Mesothelial cell of epicardium (in vitro differentiated cells): ENCODE measurements at places on chromosomes 5 and 9.

- no peak for DNase-seq
Observed at GRCh38 chr9:94860678-94861588, 134.4 kb downstream of the AOPEP start.

DNA sequence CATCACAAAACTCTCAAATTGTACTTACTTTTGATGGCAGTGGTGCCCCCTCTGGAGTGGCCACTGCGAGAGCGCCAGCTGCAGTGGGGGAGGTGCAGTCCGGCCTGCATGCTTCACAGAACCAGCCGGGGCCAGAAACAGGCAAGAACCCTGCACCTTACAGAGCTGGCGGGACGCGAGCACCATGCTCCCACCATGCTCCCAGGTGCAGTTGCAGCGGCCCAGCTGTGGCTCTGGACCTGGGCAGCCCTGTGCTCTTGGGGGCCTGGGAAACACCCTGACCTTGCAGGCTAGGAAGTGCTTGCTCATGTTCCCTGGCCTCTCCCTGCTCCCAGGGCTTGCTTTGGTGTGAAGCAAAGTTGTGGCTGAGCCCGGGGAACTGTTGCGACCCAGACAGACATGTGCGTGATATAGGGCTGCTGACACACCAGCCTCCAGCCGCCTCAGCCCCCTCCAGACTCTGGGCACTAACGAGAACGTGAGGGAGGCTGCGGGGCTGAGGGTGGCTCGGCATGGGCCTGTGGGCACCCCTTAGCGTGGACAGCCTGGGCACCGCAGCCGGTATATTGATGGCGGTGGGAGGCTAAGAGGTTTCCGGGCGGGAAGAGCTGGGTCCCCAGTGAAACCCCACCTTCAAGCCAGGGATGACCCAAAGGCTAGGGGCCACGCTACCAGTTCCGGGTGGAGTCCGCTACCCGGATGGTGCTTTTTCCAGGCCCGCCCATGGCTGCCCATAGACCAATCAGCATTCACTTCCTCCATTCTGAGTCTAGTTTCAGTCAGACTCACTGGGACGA, 1809.9 kb upstream of the ACO1 start:
- no peak for DNase-seq

DNA sequence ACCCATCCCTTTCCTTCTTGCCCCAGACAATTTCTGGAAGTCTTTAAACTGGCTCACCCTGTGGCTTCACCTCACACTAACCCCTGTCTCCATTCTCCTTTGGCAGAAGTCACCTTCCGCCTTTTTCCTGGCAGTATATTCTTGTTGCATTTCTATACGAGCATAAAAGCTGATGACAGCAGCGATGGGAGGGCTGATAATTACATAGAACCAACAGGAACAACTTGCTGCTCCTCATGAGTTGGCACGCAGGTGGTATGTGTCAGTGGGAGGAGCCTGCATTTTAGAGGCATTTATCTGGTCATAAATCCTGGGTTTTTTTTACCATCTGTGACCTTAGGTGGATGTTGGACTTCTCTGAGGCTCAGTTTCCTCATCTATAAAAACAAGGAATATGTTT, 61.4 kb upstream of the CKMT2 start:
- DNase-seq, result no peak

DNA sequence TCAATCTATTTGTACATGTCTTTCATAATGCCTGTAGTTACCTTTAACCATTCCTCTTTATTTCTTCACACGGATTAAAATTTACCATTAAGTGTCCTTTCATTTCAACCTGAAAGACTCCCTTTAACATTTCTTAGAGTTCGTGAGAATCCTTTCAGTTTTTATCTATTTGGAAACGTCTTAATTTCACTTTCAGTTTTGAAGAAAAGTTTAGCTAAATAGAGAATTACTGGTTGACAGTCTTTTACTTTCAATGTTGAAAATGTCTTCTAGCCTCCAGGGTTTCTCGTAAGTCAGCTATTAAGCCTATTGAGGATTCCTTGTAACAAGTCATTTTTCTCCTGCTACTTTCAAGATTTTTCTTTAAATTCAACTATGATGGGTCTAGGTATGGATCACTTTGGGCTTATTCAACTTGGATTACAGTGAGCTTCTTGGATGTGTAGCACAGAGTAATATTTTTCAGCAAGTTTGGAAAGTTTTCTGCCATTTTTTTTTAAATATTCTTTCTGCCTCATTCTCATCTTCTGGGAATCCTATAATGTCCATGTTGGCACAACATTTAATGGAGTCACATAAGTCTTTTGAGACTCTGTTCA, 48.5 kb downstream of the RFX3 start:
- no peak for DNase-seq

- no peak for DNase-seq
Observed at GRCh38 chr9:93520523-93520922, 55.9 kb upstream of the PHF2 start.

- DNase-seq, result no peak
Observed at GRCh38 chr9:4618700-4619099, 43.4 kb upstream of the PLPP6 start.

- no peak for DNase-seq
Observed at GRCh38 chr9:107504585-107505455, 15.3 kb upstream of the KLF4 start.

GRCh38 chr5:110572729-110573128, 153.7 kb downstream of the TMEM232 start:
- no peak for DNase-seq

GRCh38 chr5:136799806-136800372, 434.5 kb upstream of the TRPC7 start:
- no peak for DNase-seq

DNA sequence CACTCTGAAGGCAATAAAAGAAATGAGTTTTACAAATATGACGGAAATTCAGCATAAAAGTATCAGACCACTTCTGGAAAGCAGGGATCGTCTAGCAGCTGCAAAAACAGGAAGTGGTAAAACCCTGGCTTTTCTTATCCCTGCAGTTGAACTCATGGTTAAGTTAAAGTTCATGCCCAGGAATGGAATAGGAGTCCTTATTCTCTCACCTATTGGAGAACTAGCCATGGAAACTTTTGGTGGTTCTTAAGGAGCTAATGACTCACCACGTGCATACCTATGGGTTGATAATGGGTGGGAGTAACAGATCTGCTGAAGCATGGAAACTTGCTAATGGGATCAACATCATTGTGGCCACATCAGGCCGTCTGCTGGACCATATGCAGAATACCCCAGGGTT, 93.5 kb upstream of the RGMB start:
- DNase-seq, result no peak

GRCh38 chr5:102742215-102742614, 12.9 kb upstream of the PAM start:
- no peak for DNase-seq

- DNase-seq, result peak; percentile 78
Observed at GRCh38 chr9:134325813-134326723, at the start of gene RXRA. RXRA (plus strand) TSS chr9:134326455; CDS start chr9:134326632, 177 bp downstream.

GRCh38 chr5:1195916-1196315, 5.5 kb upstream of the SLC6A19 start:
- DNase-seq, result no peak

DNA sequence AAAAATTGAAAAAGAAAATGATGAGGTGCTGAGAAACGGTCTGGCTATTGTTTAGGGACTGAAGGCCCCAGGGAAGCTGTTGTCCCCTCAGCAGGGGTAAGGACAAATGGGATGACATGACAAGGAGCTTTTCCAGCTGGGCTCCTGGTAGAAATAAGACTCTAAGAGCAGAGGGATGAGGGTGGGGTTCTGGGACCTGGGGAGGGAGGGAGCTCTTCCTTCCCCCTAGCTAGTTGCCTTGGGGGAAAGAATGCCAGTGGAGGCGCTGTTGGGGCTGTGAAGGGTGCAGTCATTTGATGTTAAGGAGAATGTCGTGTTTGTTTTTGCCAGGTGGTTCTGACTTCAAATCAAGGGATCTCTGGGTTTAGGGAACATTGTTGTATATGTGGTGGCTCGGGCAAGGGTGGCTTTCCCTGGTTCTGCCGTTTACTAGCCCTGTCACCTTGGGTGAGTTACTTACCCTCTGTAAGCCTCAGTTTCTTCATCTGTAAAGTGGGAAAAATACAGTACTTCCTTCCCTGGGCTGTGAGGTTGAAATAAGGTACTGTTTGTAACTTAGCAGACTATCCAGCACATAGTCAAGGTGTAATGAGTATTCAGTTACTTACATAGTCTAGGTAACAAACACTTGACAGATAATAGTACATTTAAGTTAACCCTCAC, 47.8 kb downstream of the WWC1 start:
- DNase-seq, result no peak

- DNase-seq, result no peak
Observed at GRCh38 chr9:137244486-137245449, 3.7 kb downstream of the TUBB4B start.

DNA sequence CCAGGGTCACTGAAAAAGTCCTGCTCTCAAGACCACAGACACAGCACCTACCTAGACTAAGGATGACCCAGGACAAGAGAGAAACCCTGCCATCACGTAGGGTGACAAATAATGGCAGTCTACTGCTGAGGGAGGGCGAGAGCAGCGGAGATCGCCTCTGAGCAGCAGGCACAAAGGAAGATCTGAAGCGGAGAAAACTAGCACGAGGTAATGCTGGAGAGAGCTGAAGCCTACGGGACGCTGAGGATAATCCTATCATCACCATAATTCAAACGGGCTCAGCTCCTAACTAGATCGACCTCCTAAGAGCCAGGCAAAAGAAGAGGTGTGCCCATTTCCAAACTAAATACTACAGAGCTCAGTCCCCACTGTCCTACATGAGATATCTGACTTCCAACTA, 41.3 kb downstream of the FBXO10 start:
- no peak for DNase-seq

DNA sequence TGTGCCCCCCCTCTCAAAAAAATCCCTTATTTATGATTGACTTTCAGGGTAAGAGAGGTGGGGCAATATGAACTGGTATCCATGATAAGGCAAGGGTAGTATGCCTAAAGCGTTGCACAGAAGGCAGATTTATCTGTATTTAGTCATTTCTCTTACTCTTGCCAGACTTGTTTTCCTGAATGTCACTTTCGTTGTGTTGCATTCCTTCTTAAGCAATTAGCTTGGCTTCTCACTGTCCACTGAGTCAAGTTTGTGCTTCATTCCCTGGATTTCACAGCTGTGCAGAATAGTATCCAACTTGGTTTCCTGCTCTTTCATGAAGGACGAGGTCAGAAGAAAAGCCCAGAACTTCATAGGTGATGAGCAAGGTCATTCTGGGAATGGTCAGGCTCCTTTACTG, 301.5 kb upstream of the ACTBL2 start:
- DNase-seq, result no peak

DNA sequence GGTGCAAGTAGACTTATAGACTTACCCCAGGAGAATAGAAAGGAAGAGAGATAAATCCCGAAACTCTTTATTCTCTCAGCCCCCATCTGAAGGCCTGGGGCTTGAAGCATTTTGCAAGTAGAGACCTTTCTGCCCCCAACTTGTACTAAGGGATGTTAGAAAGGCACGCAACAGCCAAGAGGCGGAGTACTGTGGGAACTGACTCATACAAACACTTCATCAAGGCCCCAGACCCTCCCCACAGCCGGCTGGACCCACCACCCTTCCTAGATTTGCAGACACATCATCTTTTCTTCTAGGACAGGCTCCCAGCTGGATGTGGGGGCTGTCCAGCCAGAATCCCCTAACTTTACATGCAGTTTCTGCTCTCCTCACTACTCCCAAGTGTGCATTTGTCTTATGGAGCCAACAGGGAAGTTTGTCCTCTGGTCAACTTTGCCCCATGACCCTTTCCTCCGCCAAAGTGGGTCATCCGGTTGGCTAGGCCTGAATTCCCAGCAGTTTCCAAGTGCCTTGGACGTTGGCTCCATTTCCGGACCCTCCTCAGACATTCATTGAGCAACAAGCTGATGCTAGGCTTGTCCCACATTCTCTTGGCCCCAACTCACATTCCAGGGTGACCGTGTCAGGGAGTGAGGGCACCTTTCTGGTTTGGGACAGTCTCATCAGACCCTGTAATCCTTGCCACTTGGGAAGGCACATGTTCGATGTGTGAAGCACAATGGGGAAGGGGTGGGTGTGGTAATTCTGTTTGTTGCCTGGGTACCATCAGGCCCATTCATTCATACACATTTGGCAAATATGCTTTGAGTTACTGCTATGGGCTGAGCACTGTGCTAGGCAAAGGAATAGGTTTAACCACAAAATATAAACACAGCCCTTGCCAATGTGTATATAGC, 64.6 kb downstream of the ABLIM3 start:
- no peak for DNase-seq

- no peak for DNase-seq
Observed at GRCh38 chr9:88721025-88721424, 186.0 kb downstream of the NXNL2 start.

- no peak for DNase-seq
Observed at GRCh38 chr9:74770508-74771261, 117.0 kb downstream of the TRPM6 start.

- no peak for DNase-seq
Observed at GRCh38 chr9:98838868-98839565, 31.5 kb downstream of the GALNT12 start.

GRCh38 chr5:152686931-152687330, 281.9 kb upstream of the NMUR2 start:
- no peak for DNase-seq

DNA sequence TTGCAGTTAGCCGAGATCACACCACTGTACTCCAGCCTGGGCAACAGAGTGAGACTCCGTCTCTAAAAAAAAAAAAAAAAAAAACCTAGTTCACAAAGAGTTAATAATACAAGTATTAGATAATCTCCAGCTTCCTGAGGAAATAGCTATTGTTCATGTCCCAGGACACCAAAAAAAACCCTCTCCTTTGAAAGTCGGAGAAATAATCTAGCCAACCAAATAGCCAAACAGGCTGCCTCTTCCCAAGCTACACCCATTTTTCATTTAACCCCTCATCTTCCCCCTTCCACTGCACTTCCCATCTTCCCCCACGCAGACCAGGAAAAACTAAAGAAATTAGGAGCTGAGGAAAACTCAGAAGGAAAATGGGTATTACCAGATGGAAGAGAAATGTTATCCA, 23.6 kb downstream of the CNOT8 start:
- DNase-seq, result no peak

GRCh38 chr9:136726631-136727191, 14.3 kb downstream of the DIPK1B start:
- no peak for DNase-seq

- DNase-seq, result no peak
Observed at GRCh38 chr9:117616431-117616831, 87.8 kb upstream of the TLR4 start.

GRCh38 chr9:93226819-93227218, 42.9 kb downstream of the WNK2 start:
- no peak for DNase-seq

DNA sequence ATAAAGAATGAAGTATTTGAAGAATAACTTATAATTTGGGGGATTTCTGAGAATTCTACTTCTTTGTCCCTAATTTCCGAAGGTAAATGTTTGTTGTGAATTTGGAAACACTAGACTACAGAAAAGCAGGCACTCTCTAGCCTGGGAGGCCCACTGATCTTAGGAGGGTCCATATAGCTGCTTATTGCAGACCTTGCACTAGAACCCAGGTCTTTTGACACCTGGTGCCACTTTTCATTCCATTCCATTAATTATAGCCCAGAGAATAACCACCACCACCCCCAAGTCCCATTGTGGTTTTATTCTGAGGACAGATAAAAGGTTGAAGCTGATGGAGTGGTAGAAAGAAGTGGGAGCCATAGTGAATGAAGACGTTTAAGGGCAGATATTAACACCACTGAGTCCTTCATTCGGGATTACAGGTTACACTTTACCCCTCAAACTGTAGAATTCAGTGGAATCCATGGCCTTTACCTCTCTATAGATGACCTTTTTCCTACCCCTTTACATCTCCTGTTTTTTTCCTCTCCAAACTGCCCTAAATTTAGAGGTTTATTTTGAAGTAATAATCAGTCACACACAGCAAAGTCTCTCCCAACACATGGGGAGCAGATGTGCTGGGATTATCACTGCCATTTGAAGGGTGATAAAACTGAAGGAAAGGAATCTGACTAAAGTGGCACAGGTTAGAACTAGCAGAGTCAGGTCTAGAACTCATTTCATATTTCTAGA, 12.0 kb upstream of the PSMD5 start:
- no peak for DNase-seq
